Activated T-cell treated with anti-CD3 and anti-CD28 coated beads, Interleukin-2, amount 50 U/mL, for 48 hours (primary cell): ENCODE measurements at places on chromosomes 5 and 9.
A peak's percentile ranks its signal among the peaks of the same experiment; 100 is the strongest.

DNA sequence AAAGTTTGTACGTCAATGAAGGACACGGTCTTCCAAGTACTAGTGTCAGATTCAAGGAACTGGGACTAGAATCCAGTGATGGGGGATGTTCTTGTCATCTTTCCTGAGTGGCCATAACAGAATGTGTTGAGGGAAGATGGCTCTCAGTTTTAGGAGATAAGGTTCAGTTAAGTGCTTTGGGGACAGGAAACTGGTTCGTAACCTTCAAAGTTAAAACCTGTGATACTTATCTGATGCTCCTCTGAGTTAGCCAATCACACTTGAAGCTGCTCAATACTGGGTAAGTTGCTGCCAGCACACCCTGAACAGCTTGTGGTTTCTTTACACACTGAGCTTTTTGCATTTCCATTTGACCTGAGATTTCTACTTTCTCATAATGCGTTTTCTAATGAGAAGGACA, 64.4 kb downstream of the PIK3R1 start:
- DNase-seq = no peak

GRCh38 chr5:145062280-145063062, 772.7 kb downstream of the PRELID2 start:
- no peak for DNase-seq

GRCh38 chr5:4627131-4627530, 513.0 kb upstream of the ADAMTS16 start:
- no peak for DNase-seq

- DNase-seq = no peak
Observed at GRCh38 chr5:138870611-138871010, 4.5 kb downstream of the LRRTM2 start.

DNA sequence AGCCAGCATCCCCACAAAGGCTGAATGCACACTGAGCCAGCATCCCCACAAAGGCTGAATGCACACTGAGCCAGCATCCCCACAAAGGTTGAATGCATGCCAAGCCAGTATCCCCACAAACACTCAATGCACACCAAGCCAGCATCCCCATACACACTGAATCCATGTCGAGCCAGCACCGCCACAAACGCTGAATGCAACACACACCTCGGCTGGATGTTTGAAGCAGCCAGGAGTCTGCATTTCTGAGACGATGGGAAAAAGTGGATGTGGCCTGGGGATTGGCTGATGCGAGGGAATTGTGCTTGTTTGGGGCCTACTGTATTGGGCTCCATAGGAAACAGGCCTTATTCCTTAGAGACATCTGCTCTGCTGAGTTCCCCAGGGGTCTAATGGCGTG, 30.9 kb upstream of the CEP72 start:
- no peak for DNase-seq

DNA sequence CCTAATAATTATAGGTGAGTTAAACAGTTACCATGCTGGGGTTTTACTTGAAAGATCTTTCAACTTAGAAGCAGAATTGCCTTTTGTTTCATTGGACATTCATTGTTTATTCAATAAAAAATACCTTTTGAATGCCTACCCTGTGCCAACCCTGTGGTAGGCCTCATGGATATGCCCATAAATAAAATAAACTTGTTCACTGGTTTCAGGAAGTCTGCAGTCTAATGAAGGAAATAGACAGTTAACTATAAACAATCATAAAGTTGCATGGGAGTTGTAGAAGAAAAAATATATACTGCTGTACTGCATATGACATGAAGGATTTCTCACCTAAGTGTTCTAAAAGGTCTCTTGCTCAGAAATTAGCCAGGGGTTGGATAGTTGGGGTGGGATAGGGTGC, 5.3 kb upstream of the GPR21 start:
- DNase-seq = no peak

DNA sequence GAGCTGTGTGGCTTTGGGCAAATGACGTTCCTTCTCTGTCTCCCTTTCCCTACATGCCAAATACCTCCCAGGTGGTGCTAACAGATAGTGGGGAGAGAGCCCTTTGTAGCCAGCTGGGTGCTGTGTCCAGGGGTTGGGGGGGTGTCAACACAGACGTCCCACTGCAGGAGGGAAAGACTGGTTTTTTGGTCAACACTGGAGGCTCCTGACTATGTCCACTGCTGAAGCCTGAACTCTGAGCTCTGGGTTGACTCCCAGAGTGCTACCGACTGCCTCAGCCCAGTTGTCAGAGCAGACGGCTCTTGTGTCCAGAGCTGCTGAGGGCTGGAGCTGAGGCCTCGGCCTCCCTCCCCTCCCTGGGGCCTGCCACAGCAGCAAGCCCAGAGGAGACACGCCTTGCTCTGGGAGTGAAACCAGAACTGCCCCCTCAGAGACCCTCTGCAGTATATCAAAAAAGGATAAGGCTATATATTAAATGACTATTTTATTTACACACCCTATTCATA, 14.8 kb upstream of the SLC25A51 start:
- DNase-seq = no peak

DNA sequence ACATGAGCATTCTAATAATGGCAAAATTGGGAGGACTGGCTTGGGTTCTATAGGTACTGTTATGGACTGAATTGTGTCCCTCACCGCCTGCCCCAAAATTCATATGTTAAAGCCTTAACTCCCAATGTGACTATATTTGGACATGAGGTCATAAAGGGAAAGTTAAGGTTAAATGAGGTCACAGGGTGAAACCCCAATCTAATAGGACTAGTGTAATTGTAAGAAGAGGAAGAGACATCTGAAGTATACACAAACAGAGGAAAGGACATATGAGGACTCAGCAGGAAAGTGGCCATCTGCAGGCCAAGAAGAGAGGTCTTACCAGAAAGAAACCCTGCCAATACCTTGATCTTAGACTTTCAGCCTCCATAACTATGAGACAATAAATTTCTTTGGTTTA, 23.1 kb downstream of the RNF180 start:
- DNase-seq = no peak

GRCh38 chr5:128271859-128272464, 188.4 kb downstream of the SLC12A2 start:
- no peak for DNase-seq

GRCh38 chr5:116454417-116454927, 120.2 kb downstream of the SEMA6A start:
- no peak for DNase-seq

- DNase-seq = no peak
Observed at GRCh38 chr9:22148876-22149637, 140.0 kb upstream of the CDKN2B start.

DNA sequence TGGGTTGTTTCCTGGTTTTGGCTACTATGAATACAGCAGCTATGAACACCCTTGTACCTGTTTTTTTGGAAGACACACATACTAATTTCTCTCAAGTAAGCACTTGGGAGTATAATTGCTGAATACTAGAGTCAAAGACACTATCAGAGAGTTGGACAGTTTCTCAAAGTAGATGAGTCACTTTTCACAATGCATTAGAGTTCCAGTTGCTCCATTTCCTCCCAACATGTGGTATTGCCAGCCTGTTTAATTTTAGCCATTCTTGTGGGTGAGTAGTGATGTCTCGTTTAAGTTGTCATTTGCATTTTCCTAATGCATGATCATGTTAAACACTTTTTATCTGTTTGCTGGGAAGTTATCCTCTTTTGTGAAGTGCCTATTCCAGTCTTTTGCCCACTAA, 81.6 kb upstream of the GDNF start:
- no peak for DNase-seq

DNA sequence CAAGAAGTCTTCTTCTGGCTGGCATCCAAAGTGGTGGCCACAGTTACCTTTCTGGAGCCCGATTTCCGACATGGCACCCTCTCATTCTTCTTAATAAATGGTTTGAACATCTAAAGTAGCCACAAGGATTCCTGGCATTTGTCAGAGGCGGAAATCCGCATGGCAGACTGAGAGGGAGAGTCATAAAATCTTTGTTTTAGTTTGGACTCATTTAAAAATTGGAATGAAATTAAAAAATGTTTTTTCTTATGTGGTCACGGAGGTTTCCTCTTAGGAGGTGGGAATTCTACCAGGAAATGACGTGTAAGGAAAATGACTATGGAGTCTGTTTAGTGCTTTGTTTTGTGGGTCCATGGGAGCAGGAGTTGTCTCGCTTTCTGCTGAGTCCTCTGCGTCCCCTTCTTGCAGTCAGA, 133.0 kb upstream of the PTCH1 start:
- no peak for DNase-seq

DNA sequence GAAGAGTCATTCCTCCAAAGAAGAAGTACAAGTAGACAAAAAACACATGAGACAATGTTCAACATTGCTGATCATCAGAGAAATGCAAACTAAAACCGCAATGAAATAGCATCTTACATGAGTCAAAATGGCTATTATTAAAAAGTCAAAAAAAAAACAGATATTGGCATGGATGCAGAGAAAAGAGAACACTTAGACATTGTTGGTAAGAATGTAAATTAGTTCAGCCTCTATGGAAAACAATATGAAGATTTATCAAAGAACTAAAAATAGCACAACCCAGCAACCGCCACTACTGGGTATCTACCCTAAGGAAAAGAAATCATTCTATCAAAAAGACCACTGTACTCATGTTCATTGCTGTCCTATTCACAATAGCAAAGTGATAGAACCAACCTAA, 157.5 kb downstream of the CHSY3 start:
- no peak for DNase-seq

DNA sequence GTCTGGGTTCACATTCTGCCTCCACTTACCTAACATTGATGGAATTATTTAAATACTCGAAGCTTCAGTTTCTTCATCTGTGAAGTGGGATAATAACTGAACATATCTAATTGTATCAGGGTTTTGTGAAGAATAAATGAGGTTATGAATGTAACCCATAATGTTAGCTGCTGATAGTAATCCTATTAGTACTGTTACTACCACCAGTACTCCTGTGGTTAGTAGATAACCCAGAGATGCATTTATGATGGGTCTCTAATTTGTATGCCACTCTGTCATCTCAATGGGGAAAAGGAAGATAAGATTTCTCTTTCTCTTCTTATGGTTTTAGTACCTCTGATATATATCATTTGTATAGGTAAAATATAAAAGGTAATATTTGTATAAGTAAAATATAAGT, 16.0 kb downstream of the CPEB4 start:
- DNase-seq = no peak

- no peak for DNase-seq
Observed at GRCh38 chr9:87525546-87526303, 28.1 kb downstream of the DAPK1 start.

GRCh38 chr9:36173861-36174260, 4.7 kb downstream of the CCIN start:
- DNase-seq = no peak

- DNase-seq = no peak
Observed at GRCh38 chr9:101758304-101758930, 20.0 kb upstream of the GRIN3A start.

DNA sequence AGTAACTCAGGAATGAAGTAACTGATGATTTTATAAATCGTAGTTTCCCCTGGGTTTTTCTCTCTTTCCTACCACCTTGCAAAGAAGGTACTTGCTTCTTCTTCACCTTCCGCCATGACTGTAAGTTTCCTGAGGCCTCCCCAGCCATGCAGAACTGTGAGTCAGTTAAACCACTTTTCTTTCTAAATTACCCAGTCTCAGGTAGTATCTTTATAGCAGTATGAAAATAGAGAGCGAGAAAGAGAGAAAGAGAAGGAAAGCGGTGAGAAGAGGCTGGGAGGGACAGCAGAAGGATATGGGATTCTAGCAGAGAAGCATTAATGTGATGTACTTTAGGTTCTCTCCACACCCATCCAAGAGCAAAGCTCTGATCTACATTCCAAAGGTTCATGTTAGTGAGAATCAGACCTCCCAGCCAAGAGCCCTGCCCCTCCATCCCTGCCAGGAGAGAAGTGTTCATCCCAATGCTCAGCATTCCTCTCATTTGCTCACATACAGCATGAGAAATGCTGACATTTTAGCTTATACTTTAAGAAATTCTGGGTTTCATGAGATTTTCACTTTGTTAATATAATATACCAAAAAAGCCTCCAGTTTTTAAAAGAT, 185.0 kb upstream of the PTGER4 start:
- no peak for DNase-seq

GRCh38 chr5:66285343-66285922, 141.3 kb downstream of the SREK1 start:
- DNase-seq = peak; percentile 32

- DNase-seq = peak; percentile 54
Observed at GRCh38 chr9:121684381-121685145, 33.1 kb downstream of the DAB2IP start.

DNA sequence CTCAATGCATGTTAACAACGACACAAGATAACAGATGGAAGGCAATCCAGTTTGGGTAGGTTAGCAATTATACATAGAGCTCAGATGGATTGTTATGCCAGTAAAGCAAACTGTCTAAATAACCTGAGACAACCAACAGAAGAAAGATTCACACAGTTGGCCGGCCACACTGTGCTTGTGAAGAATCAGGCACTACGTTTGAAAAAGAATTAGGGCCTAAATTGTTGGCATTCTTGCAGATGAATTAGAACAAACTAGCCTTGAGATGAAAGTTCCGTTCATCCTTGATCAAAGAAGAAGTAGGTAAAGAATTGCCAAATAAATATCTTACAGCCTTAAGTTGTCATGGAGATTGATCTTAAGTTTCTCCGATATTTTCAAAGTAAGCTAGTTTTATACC, 210.6 kb downstream of the CDH18 start:
- DNase-seq = no peak

DNA sequence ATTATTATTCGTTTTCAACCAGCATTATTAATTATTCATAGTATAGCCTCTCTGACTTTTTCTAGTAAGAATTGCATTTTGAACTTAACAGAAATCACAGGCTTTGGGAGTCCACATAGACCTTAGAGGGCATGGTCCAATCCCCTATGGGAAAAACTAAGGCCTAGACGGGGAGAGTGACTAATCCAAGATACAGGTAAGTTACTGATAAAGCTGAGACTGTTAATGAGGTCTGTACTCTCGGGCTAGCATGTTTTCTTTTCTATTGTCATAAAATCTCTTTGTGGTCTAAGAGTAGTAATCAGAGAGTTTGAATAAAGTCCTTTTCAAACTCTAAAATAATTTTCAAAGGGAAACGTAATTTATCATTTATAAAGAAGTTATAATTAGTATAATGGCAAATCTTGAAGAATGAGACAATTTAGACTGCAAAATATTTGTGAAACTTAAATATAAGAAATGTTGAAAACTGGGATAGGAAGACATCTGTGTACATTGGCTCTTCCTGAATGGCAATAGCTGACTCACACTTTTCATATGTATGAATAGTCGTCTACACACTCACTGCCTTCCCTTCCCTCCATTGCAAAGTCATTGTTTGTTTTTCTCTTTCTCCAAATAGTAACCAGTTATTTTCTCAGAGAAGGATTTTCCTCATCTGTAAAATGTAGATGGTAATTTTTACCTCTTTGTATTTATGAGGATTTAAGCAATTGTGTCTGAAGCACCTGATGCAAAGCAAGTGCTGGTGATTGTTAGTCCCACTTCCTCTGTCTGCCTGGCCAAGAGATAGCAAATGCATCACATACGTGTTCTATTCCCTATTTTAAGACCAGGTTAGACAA, 207.9 kb upstream of the CD180 start:
- no peak for DNase-seq
